ENCODE measurements at places on chromosomes 3 and 15.

- no peak for DNase-seq
Observed at GRCh38 chr3:17087509-17087908, 202.8 kb downstream of the PLCL2 start.

DNA sequence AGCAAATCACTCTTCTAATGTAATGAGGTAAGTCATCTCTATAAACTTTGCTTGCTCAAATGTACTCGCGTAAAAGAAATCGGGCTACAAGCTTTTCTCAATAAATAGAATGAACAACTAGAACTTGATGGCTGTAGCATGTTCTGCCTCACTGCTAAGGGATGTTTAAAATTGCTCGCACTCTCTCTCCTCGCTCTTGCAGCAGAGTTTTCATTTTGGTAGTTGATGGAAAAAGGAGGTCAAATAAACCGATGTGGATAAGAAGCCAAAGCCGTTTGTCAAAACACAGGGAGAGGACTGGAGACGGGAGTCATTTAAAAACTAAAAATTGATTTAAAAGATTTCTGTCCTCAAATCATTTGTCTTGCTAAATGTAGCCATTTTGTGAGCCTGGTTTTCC lies 53.3 kb downstream of the ANXA2 start:
- DNase-seq: no peak

GRCh38 chr3:11653298-11654055 lies 9.8 kb upstream of the VGLL4 start:
- no peak for DNase-seq

- no peak for DNase-seq
Observed at GRCh38 chr3:197561926-197562325, 6.2 kb upstream of the BDH1 start.

GRCh38 chr3:165805946-165806561 lies 31.2 kb downstream of the BCHE start:
- no peak for DNase-seq

- DNase-seq: peak; percentile 27
Observed at GRCh38 chr15:69031013-69032001, 16.8 kb downstream of the NOX5 start.

GRCh38 chr3:46722443-46722842 lies 4.8 kb upstream of the PRSS50 start:
- DNase-seq: no peak

DNA sequence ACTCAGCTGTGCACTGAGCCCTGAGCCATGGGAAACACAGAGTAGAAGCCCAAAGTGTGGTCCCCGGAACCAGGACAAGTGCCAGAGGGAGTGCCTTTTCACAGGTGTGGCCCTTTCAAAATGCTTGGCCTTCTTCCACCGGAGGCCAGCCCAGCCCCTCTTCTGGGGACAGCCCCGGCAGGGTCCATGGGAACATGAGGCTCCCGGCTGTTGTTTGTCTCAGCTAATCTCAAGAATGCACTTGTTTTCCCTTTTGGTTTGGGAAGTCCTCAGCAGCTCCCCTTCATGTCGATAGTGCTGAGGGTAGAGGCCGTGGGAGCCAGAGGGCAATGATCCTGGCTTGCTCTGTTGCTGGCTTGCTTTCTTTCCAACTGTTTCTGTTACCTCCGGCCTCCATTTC lies 91.1 kb upstream of the MRPS22 start:
- DNase-seq: no peak

DNA sequence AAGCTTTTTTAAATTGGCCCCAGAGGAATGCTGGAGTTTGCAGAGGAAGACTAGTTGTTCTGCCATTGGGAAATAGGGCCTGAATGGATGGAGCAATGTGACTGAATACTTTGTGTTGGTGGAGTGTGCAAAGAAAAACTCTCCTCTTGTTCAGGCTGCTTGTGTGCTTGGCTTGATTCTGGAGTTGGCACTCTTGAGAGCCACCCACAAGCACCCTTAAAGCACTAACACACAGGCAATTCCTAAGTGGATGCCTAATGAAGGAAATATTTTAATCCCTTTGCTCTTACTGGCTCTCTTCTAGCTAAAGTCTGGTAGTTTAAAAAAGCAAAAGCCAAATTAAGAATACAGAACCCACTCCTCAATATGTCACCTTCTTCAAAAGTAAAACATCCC lies 304.4 kb upstream of the C2CD4B start:
- peak; percentile 48 for DNase-seq

DNA sequence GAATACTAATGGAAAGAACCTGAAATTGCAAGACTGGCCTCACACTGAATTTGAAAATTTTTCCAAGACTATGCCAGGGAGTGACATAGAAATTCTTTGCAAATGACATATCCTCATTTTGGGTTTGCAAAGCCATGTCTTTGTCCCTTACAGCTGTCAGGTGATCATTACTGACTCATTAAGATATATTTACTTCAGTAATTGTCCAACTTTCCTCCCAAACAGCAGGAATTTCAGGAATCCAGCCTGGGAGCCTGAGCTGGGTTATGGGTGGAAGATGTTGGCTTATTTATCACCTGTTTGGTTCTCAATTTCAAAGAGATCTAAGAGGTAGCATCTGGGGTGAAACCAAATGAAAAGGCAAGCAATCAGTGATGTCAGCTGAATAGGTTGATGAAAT lies 111.6 kb upstream of the ACP3 start:
- DNase-seq: no peak

DNA sequence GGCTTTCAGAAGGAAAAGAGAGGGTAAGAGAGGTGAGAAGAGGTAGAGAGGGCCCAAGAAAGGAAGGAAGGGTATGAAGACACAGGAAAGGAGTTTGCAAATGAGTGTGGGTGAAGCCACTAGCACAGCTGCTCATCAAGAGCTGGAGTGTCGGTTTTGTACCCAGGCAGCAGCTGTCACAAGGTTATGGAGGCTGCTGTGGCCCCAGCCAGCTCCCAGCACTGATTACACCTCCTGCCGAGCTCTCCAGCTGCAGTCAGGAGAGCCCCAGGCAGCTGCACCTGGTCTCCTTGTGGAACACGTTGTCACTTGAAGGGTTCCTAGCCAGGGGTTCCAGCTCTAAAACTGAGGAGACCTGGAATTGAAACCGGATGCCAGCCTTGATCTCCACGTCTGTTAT lies 60.4 kb upstream of the CHD2 start:
- no peak for DNase-seq

GRCh38 chr3:107488942-107489341 lies 33.8 kb upstream of the BBX start:
- peak; percentile 3 for DNase-seq

- no peak for DNase-seq
Observed at GRCh38 chr15:46701346-46701745, 1016.0 kb upstream of the SEMA6D start.

- no peak for DNase-seq
Observed at GRCh38 chr15:27550635-27551034, 548.5 kb downstream of the OCA2 start.

GRCh38 chr3:179882292-179882691 lies 154.4 kb downstream of the PEX5L start:
- no peak for DNase-seq

- DNase-seq: peak; percentile 38
Observed at GRCh38 chr3:131396170-131396569, 14.6 kb downstream of the NUDT16 start.

- no peak for DNase-seq
Observed at GRCh38 chr15:87675271-87675670, 581.3 kb downstream of the NTRK3 start.

GRCh38 chr15:77836121-77836692 lies 203.5 kb upstream of the LINGO1 start:
- DNase-seq: peak; percentile 31

DNA sequence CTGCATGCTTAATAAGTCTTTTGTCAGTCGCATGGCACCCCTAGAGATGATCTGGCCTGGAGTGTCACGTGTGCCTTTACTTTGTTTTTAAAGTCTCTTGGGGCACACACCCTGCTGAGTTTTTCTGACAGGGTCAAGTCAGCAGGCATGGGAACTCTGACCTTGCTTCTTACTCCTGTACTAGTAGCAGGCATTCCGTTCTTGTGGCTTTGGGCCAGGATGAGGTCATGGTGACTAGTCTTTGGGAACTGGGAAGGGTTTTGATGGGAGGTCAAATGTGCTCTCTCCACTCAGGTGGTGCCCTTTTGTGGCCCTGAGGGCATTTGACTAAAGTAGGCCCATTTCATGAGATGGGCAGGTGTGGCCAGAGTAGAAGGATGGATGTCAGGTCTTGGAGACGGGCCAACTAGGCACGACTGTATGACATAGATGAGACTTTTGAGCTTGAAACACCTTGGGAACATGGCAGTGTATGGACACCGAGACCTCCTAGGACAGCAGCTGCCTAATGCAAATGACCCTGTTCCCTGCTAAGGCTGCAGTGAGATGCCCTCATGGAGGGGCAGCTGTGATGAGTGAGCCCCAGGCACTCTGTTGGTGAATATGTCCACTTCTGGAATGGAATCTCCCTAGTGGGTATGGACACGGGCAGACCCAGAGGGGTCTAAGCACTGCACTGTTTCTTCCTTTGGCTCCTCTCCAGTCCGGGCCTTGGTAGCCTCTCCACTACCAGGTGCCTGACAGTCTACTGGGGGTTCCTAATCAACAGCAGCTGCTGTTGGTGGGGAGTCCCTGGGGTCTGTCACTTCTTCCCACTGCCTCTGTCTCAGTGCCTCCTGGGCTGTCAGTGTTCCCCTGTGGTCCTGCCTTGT lies 16.4 kb downstream of the SRPRB start:
- DNase-seq: peak; percentile 38
